ENCODE measurements at places on chromosomes 6 and 20. TPM values are rescaled to one million over a fixed set of nuclear protein-coding genes. Genes with fewer than 3 reads are reported as not detected.

CCDC170 gene
- total RNA-seq: 4.1 TPM

SPEF1 gene
- not detected for total RNA-seq

CTAGE9 gene
- not detected for total RNA-seq

SPATS1 gene
- not detected for total RNA-seq

C6orf52 gene
- not detected for total RNA-seq

GSTA2 gene
- total RNA-seq: not detected

BPI gene
- 0.21 TPM for total RNA-seq

CASS4 gene
- total RNA-seq: 2.8 TPM

LHFPL5 gene
- not detected for total RNA-seq

CD83 gene
- 16.7 TPM for total RNA-seq

SULF2 gene
- total RNA-seq: 68.0 TPM

PYGB gene
- 25.4 TPM for total RNA-seq

ZNF391 gene
- 6.2 TPM for total RNA-seq

NHLRC1 gene
- total RNA-seq: 3.2 TPM

TAGAP gene
- 3.6 TPM for total RNA-seq

GHRH gene
- not detected for total RNA-seq

PTCRA gene
- total RNA-seq: 1.8 TPM

C20orf144 gene
- total RNA-seq: not detected

EPPIN gene
- total RNA-seq: not detected

VIP gene
- 1.8 TPM for total RNA-seq

ANGPT4 gene
- total RNA-seq: not detected

SLC22A1 gene
- not detected for total RNA-seq

RRAGD gene
- 72.8 TPM for total RNA-seq

KAT14 gene
- total RNA-seq: 19.1 TPM

SLC22A3 gene
- 41.6 TPM for total RNA-seq

HEBP2 gene
- total RNA-seq: 14.2 TPM

MOG gene
- total RNA-seq: not detected

MCHR2 gene
- total RNA-seq: not detected

PCMTD2 gene
- total RNA-seq: 89.1 TPM

CFAP61 gene
- total RNA-seq: 2.2 TPM

FLRT3 gene
- total RNA-seq: 12.9 TPM

LRFN2 gene
- total RNA-seq: 0.72 TPM

OR2H1 gene
- total RNA-seq: not detected

RNF146 gene
- 64.4 TPM for total RNA-seq

MUC21 gene
- 6.9 TPM for total RNA-seq

FRK gene
- 2.7 TPM for total RNA-seq

FAM209B gene
- not detected for total RNA-seq

SLC12A5 gene
- total RNA-seq: 0.21 TPM

NKAPL gene
- 0.62 TPM for total RNA-seq

MACROD2 gene
- total RNA-seq: 5.0 TPM

RBPJL gene
- total RNA-seq: not detected

RBM24 gene
- total RNA-seq: 201 TPM

DLGAP4 gene
- total RNA-seq: 20.6 TPM

TPD52L1 gene
- 75.4 TPM for total RNA-seq

SMOC2 gene
- total RNA-seq: 33.5 TPM

EDN1 gene
- 6.7 TPM for total RNA-seq

TENT5A gene
- total RNA-seq: 26.3 TPM

EEF1A2 gene
- 858 TPM for total RNA-seq

LY6G6C gene
- total RNA-seq: 1.1 TPM

All from tongue (tissue), 3 donors.